Upper lobe of left lung (tissue), 6 donors: ENCODE measurements at places on chromosomes 16 and 17. TPM values are rescaled to one million over a fixed set of nuclear protein-coding genes. Genes with fewer than 3 reads are reported as not detected.

C16orf96 gene
- total RNA-seq = 0.46 TPM

TBC1D26 gene
- total RNA-seq = not detected

GRCh38 chr17:80097127-80097621 lies 4.2 kb upstream of the GAA start:
- DNase-seq = no peak

HYDIN gene
- total RNA-seq = 21.5 TPM

GRCh38 chr16:57893559-57894389 lies 77.2 kb downstream of the CNGB1 start:
- DNase-seq = no peak
